ENCODE measurements at places on chromosomes 11 and 22.

DNA sequence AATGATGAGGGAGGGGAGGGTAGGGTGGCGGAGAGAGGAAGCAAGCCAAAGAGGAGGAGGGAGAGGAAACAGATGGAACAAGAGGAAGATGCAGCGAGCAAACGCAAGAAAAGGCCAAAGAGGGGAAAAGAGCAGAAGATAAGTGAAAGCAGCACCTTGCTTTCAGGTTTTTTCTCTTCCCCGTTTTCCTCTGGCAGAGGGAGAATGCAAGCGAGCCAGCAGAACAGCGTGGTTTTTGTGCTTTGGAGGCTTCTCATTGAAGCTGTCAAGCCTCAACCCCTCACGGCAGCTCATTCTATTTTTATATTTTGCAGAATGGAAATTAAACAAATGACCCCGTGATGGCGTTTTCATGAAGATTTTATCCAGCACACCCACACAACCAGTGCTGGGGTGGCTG lies 67.1 kb upstream of the GRAMD1B start:
- no peak for DNase-seq

- DNase-seq: no peak
Observed at GRCh38 chr22:18950141-18950540, 14.0 kb upstream of the PRODH start.

GRCh38 chr11:86896441-86896841 lies 58.8 kb downstream of the FZD4 start:
- no peak for DNase-seq

DNA sequence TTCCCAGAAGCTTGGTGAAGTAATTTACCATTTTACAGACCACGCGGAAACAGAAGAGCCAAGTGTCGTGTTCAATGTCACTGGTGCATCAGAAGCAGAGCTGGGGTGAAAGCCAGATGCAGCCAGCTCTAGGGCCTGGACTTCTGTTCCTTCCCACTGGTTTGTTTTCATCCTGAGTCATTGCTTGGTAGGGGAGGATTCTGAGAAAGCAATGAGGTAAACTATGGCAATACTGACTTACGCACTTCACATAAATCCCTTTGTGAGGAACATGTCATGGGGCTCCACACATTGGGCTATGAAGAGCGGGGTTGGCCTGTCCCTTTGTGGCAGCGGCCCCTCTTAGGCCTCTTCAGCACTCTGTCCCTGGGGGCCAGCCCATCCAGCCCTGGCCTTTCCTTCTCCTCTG lies 52.4 kb upstream of the RBFOX2 start:
- no peak for DNase-seq

GRCh38 chr11:61034704-61035525 lies 63.4 kb downstream of the CD6 start:
- no peak for DNase-seq

GRCh38 chr11:128947773-128948172 lies 5.1 kb upstream of the TP53AIP1 start:
- peak; percentile 35 for DNase-seq

DNA sequence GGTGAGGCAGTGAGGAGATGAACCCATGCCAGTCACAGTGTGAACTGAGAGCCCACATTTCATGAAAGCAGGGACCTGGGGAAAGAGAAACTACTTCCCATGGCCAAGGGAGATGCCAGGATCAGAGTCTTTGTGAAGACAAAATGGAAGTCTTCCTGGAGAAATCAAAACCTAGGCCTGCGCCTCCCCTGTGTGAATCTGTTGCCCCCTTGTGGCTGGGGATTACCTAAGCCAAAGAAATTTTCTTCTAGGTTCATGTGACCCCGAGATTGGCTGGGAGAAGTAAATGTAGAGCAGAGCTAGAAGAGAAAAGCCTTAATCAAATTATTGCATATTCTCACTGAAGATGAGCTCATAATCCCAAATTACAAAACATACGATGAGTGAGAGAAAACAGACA lies 1075.3 kb downstream of the TBC1D22A start:
- DNase-seq: peak; percentile 17

DNA sequence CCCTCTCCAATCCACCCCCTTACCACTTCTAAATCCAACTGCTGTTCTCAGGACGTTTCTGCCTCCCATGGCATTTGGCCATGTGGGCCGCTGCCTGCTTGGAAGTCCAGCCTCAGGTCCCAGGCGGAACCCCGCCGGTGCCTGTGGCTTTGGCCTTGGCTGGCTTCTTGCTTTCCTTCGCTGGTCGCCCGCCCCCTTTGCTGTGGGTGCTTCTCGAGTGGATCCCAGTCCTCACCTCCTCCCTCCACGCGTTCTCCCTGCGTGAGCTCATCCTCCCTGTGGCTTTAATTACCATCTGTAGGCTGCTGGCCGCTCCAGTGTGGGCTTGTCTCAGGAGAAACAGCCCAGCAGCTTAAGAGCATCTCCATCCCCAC lies 111.7 kb downstream of the NECTIN1 start:
- DNase-seq: no peak

DNA sequence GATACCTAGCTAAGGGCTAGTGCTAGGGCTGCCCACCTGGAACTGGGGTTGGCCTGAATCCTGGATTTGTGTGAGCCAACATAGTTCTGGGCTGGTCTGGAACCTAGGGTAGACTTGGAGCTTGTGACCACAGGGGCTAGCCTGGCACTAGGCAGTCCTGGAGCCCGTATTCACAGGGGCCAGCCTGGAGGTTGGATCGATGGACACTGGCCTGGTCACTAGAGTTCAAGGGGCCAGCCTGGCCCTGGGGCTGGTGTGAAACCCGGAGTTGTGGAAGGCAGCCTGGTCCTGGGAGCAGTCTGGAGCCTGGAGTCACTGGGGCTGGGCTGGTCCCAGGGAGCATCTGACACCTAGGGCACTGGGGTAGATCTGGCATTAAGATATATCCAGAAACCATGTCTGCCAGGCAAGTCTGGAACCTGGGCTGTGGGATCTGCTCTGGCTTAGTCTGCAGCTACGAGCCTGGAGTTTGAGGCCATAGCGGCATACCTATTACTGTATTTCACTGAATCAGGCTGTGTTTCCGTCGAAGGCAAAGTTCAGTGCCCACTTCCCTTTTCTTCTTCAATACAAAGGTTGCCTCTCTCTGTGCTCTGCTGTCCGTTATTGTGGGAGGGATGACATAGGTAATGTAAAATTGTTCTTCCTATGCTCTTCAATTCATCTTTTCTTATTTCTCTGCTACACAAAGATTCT lies 9.1 kb upstream of the GLYATL1B start:
- peak; percentile 27 for DNase-seq

DNA sequence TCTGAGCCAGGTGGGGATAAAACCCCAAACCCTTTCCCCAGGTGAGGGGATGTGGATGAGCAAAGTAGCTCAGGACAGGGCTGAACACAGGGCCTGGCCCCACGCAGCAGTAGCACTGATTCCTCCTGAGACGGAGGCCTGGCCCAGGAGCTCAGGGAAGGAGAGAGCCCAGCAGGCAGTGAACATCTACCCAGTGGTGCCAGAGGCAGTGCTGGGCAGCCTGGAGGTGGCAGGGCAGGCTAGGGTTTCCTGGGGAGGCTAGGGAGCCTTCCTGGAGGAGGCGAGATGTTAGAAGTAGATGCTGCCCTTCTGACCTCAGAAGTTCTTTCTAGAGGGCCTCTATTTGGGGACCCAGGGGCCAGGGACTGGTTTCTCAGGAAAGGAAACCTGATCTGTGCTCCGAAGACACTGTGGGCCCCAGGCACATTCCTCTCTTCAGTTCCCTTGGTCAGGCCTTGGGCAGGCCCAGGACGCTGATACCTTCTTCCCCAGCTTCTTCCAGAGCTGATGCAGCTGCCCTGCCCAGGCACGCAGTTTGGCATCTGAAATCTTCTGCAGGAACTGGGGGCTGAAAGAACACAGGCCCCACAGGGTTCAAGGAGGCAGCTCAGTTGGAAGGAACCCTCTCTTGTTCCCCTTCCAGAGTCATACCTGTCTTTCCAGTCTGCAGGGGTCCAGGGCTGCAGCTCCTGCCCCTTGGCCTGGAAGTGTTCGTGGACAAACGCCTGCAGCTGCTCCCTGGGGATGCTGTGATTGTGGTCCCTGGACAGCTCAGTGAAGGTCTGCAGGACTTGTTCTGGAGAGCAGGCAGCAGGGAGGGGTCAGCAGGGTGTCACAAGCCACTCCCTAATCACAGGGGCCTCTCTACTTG lies 16.8 kb downstream of the TREH start:
- no peak for DNase-seq

GRCh38 chr11:60469723-60470122 lies 14.1 kb downstream of the MS4A1 start:
- no peak for DNase-seq

DNA sequence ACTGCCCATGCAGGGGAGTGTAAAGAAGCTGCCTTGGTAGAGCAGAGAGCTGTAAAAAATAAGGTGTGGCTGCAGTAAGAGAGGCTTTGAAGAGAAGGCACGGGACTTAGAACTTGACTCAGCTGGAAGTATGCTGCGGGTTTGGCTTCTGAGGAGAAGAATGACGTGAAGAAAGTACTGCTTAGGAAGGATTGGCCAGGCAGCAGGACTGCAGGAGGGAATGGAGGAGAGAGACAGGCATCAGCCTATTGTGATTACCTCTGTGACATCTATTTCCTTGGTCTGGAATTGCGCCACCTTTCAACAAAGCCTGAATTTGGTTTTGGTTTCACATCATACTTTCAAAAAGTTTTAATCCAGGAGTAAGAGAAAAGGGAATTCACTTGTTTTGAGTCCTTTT lies 22.5 kb downstream of the PRRG4 start:
- DNase-seq: peak; percentile 57

DNA sequence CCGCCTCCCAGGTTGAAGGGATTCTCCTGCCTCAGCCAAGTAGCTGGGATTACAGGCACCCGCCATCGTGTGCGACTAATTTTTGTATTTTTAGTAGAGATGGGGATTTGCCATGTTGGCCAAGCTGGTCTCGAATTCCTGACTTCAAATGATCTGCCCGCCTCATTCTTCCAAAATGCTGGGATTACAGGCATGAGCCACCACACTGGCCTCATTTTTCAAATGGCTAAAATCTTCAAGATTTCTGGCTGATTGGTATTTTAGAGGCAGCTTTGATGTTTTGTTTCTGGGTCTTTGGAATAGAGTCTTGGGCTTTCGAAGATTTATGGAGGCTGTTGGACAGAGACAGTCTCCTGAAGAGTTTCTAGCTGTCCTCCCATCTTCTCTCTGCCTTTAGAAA lies 5.8 kb upstream of the SLC3A2 start:
- DNase-seq: no peak

GRCh38 chr11:86918973-86919372 lies 36.2 kb downstream of the FZD4 start:
- no peak for DNase-seq

DNA sequence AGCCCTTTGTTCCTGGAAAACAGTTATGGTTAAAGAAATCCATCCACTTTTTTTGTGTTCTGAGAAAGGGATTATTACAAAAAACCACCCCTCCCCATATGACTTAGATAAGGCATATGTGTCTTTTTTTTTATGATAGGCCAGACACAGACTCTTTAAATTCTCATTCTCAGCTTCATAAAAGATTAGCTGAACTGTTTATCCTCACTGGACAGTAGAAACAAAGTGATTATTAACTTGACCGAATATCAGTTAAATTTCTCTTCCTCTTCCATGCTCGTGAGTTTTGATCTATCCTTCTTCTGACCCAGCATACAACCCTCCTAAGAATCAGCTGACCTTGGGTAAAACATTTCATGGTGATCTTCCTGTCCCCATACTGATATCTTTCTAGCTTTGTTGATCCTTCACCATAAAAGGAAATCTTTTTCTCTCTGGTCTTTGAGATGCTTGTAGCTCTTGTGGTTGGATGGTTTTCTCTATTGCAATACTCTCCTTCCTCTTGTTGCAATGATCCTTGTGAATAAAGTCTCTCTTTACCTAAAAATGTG lies 26.2 kb downstream of the OR2AG2 start:
- no peak for DNase-seq

DNA sequence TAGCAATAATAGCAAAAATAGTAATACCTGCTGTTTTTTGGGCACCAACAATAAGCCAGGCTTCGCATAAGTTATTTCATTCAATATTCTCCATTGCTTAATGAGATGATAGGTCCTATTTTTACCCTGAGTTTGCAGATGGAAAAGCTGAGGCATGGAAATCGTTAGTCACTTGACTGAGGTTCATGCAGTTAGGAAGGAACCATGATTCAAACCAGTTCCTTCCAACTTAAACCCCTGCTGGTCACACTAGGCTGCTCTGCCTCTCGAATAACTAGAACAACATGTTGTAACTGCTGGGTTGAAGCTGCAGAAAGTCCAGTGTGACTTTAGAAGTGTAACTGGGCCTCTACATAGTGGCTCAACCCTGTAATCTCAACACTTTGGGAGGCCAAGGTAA lies 69.3 kb downstream of the SEZ6L start:
- DNase-seq: no peak

DNA sequence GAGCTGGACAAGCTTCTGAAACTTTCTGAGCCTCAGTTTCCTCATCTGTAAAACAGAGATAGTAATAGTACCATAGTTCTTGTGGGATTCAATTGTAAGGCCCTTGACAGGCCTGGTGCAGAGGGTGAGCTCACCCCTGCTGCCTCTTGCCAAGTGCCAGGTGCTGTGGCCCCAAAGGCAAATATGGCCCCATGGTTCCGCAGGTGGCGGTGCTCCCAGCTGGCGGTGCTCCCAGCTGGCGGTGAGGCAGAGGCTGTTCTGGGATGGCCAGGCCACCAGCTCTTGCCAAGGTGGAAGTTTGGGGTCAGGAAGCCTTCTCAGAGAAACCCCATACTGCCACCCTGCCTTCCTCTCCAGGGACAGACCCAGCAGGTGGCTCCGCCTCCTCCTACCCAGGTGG lies 8.8 kb downstream of the NPTXR start:
- DNase-seq: no peak

DNA sequence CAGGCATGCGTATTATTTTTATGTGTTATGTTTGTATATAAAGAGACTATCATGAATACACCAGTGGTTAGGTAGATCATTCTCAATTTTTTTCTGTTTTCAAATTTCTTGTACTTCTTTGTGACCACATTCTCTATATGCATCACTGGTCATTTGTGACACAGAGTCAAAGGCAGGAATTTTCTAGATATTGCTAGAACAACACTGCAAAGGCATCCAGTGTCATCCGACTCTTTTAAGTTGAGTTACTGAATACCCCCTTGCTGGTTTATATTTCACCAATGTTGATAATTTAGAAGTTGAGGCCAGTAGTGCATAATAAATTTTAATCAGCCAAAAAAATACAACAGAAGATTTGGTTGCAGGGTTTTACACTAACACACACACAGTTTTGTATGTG lies 351.8 kb downstream of the CASP12 start:
- no peak for DNase-seq

- peak; percentile 75 for DNase-seq
Observed at GRCh38 chr11:662689-663274, 25.7 kb downstream of the DRD4 start.

DNA sequence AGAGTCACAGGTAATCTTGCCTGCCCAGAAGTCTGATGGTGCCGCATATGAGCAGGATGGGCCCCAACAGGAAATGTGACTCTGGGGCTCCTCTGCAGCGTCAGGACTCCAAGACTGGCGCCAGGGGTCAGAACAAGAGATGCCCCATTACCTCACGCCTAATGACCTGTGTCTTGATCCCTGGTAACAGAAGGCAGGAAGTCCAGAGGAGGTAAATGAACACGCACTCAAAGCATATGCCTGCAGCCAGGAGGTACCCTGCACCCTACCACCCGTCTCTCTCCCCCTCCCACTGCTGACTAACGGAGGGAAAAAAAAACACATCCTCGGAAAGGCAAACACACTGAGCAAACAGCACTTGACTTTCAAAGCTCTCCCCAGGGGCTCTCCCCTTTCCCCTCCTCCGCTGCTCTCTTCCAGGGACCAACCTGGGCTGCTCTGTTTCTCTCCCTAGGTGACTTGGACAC lies 37.3 kb downstream of the ABCC8 start:
- no peak for DNase-seq
